NCI-H510A treated with DMSO at 0.1 percent for 48 hours (cell line): ENCODE measurements at places on chromosomes 2 and 18.

DNA sequence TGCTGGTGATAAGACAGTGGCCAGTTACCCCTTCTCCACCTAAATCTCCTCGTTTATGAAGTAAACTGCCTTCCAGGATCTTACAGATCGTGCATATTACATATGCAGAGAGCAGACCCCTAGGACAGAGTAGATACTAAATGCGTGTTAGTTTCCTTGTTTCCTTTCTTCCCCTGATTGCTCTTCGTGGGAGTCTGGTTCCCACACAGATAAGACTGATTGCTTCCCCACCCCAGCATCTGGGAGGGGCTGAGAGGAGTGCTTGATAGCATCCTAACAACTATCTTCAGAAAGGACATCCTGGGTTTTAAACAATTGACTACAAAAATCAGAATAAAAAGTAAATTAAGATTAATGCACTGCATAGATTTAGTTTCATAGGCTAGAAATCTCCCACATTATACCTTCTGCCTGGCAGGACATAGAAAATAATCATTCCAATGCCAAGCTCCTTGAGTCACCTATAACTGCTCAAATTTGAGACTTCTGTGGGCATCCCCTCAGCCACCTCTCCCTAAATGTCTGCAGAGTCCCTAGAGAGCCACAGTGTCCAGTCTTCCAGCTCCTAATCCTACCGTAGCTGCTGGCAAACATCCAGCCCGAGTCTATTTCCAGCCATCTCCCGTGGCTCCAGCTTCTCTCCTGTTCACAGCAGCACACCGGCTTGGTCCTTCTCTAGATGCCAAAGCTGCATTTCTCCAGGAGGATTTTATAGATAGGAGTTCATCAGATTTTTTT lies 128.3 kb downstream of the LRRC30 start:
- DNase-seq, result no peak

DNA sequence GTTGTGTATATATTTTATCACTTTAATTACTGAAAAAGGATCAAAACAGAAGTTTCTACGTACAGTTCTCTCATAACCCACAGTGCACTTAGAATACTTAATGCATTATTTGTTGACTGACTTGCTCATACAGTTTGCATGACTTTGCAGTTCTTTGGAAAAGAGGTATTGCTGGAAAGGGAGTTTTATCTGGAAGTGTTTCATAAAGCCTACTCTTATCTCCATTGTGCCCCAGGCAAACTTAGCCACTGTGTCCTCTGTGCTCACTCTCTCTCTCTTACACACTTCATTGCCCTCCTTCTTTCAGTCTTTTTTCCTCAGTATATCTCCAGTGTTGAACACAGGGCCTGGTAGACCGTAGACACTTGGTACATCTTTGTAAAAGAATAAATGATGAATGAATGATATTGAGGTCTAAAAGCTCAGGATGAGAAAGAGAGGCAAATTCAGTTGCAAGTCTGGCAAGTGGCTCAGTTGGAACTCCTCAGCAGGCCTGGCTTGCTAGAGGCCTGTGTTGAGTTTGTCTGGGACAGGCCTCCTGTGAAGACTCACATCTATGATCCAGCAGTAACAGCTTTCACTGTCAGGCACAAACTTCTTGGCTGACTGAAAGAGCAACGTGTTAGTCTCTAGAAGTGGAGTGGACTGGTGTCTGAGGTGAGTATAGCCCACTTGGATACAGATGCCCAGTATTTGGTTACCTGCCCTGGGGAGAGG lies 56.1 kb downstream of the SETBP1 start:
- no peak for DNase-seq

- DNase-seq, result no peak
Observed at GRCh38 chr2:120384486-120385354, 38.8 kb downstream of the INHBB start.

DNA sequence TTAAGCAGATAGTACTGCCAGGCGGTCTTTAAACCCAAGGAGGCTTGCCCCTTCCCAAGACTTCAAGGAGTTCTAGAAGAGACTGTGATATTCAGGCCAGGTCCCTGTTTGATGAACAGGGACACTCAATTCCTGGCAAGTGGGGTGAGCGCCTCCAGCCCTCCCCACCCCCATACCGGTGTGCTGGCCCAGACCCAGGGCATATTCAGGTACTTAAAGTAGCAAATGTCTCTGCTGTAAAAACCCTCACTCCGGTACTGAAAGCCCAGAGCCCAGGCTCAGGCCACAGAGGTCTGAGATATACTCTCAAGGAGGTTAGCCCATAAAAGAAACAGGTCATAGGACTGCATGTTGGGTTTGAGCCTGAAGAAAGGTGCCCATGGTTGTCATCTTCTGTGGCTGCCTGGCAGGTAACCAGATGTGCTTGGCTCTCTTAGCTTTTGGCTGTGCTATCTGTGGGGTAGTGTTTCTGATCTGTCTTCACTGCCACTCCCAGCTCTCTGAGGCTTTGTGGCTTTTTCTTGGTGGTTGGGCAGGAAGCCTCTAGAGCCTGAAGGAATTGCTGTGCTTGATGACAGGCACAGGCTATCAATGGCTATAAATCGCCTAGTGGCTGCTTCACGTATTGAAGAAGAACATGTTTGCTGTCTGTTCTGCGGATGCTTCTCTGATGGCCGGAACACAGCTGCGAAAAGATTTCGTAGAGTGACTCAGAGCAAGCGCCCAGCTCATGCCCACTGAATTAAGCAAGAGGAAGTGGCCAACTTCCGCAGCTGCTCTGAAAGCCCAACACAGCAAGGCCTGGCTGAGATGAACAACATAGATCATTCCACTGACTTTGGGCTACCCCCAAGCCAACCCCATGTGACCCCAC lies 63.3 kb upstream of the ALPP start:
- DNase-seq, result no peak

DNA sequence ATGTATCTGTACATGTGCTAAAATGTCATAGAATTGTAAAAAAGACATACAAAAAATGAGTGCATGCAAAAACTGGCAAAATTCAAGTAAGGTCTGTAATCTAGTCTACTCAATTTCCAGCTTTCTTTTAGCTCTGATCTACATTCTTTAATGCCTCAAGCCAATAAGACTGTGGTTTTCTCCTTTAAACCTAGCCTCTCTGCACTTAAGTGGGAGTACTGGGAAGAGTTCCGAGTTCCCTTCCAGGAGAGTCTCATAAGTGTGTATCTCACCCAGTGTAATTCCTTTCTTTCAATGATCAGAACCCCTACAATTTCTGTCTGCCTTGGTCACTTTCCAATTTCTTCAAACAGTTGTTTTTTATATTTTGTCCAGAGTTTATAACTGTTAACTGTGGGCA lies 150.1 kb downstream of the PTRHD1 start:
- no peak for DNase-seq

- DNase-seq, result no peak
Observed at GRCh38 chr2:120629241-120629895, 106.3 kb upstream of the GLI2 start.

DNA sequence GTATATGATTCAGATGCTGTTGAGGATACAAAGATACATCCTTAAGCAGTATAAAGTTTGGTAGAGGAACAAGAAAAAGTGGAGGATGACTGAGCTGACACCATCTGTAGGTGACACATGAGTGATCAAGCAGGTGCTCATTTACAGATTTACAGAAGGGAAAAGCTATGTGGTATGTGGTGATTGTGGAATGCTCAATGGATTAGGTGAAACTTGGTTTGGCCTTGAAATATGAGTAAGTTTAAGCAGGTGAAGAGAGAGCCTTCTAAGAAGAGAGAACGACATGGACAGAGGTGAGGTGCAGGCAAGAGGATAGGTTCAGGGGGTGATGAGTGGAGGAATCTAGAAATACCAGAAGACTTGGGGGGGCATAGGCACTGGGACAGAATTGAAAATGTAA lies 5.9 kb downstream of the ASXL3 start:
- DNase-seq, result peak; percentile 82

GRCh38 chr2:66429693-66430504 lies 5.0 kb upstream of the MEIS1 start:
- no peak for DNase-seq

DNA sequence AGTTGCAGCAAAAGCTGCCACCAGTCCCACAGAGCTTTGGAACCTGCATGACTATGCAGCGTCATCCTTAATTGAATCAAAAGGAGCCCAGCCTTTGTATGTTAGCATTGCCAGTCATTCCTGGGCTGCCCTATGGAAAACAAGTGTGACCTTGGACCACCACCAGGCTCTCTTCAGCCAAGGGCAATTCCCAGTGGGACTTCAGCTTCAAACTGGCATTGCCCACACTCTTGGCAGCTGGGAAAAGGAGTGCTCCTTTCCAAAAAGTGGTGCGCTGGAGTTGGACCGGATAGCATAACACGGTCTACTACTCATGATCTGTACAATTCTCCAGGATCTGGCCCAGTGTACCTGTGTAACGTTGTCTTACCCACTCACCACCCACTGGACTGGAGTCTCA lies 259.5 kb downstream of the MREG start:
- DNase-seq, result no peak

GRCh38 chr18:32443033-32443705 lies 27.5 kb downstream of the GAREM1 start:
- no peak for DNase-seq
